NCI-H446 treated with DMSO at 0.1 percent for 48 hours (cell line): ENCODE measurements at places on chromosomes 4 and X.

DNA sequence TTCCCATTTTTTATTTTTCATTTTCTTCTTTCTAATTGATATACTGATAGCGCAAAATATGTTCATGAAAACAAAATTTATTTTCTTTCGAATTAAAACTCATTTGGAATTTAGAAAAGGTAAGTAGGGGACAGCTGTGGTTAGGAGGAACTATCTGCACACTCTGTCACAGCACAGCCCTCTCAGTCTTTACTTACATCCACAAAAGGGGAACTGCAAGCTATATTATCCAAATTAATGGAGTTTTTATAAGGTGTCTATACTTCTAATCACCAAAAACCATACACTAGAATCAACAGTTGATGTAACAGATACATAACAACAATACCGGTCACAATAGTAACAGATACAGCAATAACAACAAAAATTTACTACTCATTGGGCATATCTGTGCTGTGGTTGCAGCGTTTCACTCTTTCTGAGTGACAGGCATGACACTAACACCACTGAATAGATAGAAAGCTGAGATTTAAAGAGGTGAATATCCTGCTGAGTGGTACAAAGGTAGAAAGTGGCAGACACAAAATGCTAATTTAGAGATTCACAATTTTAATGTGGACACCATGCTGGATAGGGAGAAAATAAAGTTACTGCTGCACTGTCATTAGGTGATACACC lies 160.7 kb downstream of the PPP3CA start:
- DNase-seq = no peak

GRCh38 chr4:76545226-76545884 lies 110.3 kb downstream of the SHROOM3 start:
- DNase-seq = no peak

GRCh38 chr4:59314637-59315036 lies 1885.5 kb upstream of the ADGRL3 start:
- no peak for DNase-seq

DNA sequence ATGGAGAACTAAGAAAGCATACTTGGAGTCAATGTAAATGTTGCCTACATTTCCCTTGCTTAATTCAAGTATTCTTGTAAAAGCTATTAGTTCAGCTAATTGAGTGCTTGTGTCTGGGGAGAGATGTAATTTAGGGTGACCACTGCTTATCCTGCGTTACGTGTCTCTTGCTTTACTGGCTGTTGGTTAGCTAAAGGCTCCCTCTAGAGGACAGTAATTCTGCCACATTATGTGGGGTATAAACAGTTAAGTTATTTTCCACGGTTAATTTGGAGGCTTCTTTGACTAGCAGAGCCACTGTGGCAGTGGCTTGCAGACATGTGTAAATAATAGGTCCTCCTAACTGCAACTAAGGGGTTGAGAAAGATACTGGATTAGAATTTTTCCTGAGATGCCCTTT lies 25.3 kb upstream of the NAF1 start:
- no peak for DNase-seq

GRCh38 chr4:77072195-77072753 lies 3.5 kb downstream of the CCNI start:
- no peak for DNase-seq

DNA sequence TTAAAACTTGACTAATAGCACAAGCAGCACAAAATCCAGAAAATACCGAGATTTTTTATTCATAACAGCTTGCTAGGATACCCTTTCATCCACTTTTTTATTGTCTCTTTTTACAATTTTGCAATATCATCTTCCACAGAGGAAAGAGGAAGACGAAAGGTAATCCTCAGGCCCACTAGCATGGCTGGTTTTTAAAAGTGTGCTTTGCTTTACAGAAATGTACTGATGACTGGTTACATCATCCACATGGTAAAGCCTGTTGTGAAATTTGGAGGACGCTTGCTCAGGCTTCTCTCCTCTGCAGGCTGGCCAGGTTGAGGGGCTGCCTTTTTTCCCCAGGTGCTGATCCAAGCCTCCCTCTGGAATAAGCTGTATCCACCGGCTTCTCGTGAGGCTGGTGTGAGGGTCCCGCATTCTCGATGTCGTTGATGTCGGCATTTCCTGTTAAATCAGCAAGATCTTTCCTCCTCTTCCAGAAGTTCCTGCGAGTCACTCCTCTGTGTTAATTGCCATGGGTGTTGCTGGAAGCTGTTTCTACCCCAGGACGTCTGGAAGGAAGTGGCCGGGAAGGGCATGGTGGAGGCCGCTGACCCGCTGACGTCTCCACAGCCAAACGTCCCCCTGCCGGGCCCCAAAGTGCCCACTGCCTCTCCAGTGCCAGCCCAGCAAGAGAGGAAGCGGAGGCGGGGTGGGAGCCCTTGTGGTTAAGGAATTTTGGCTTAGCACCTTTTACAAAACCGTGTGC lies 5.8 kb upstream of the DGKQ start:
- DNase-seq = no peak

DNA sequence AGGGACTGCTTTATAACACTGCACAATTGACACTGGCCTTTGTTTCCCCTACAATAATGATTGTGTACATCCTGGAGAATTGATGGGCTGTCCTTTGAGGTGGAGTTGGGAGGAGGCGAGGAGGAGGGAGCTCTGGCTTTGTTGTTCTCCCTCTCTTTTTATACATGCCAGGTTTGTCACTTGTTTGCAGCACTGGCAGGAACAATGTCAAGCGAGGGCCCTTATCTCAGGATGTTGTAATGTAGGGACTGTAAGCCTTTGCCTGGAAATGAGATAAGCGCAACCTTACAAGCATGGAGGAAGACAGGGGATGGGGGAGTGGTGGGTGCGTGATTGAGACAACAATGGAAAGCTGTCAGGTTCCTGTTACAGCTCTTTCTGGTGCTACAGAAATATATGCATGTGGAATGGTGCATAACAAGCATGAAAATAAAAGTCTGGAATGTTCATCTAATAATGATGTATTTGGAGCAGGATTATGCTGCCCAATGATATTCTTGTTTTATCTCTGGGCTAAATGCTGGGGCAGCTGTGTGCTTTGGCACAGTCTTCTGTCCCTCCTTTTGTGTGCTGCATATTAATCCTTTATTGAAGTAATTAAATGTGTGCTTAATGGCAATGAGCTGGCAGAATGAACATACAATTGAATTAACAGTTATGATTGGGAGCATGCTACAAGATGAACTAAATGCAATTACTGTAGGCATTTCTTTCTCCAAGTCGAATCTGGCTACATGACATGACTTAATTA lies 294.4 kb downstream of the GPAT3 start:
- no peak for DNase-seq

- no peak for DNase-seq
Measured at GRCh38 chr4:110306303-110306702, 107.9 kb upstream of the ELOVL6 start.

- DNase-seq = no peak
Measured at GRCh38 chr4:158513256-158513655, 8.4 kb upstream of the RXFP1 start.

- DNase-seq = no peak
Measured at GRCh38 chr4:36197501-36197900, 46.8 kb downstream of the ARAP2 start.

GRCh38 chr4:126775485-126776106 lies 857.2 kb upstream of the INTU start:
- DNase-seq = no peak
